Amniotic stem cell (primary cell): ENCODE measurements at places on chromosomes 2 and 18.

DNA sequence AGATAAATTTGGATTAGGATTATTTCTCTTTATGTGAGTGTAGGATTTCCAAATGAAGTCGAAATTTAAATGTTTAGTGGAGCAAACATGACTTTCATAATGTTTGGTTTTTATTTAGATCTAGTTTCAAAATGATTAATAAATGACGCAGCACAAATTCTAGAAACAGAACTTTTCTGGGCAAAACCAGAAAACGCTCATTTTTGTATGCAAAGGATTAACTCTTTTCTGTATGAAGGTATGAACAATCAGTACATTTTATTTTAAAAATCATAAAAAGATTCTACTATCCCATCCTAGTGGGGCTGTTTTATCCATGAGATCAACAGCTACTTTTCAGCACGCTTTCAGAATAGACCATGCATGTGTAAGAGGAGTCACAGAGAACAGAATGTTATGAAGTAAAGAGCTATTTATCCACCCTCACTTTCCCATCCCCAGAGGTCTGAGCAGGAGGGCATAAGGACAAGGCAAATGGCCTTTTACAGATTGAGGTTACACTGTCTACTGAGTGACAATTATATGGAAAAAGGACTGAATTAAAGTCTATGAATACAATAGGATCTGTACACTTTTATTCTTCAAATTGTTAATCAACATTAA lies 270.8 kb downstream of the ZEB2 start:
- DNase-seq, result no peak

DNA sequence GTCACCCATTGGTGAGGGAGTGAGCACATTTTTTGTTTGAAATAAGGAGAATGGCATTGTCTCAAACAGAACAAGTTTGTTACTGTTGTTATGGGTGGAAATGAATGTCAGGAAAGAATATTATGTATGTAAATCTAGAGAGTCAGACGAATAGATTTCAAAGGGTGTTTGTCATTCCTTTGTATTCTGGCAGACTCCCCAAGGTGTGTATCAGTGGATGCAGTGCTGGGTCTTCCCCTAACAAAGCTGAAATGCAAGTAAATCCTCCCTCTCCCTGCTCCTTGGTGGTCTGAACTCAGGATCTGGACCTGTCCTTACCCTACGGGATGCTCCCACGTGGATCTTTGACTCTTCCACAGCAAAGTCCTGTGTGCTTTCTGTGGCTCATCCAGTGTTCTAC lies 139.5 kb upstream of the ZNF516 start:
- DNase-seq, result no peak

DNA sequence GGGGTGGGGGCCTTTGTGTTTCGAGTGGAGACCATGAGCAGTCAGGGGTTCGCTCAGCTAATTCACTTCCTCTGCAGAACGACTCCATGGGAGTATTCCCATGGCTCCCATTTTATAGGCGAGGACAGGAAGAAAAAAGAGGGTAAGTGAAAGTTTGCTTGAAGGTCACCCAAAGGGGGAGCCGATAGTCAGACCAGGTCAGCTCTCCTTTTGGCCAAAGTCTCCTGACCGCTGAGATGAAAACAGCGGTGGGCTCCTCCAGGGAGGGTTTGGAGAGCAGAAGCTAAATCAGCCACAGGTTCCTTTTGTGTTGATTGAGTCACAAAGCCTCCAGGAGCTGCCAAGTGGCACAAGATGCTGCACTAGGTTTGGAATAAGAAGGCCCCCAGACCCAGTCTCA lies 34.1 kb upstream of the CTAGE1 start:
- DNase-seq, result no peak

DNA sequence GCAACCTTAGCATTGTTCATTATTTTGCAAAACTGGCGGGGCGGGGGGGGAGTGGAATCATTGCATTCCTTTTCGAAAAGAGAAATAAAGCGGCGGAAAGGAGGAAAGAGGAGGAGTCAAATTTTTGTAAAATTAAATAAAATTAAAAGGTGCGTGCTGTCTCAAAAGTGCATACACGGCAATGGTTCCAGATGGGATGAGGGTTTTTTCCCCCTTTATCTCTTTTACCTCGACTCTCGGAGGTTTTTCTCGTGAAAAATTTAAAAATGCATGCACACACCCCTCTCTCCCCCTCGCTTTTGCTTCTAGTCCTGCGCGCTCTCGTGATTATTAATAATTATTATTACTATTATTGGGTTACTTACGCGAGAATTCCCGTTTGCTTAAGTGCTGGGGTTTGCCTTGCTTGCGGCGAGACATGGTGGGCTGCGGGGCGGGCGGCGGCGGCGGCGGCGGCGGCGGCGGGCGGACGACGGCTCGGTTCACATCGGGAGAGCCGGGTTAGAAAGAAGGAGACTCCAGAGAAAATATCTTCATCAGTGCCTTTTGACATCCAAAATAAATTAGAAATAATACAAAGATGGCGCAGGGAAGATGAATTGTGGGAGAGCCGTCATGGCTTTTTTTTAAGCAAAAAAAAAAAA lies 481 bp downstream of the BCL11A start:
- no peak for DNase-seq

DNA sequence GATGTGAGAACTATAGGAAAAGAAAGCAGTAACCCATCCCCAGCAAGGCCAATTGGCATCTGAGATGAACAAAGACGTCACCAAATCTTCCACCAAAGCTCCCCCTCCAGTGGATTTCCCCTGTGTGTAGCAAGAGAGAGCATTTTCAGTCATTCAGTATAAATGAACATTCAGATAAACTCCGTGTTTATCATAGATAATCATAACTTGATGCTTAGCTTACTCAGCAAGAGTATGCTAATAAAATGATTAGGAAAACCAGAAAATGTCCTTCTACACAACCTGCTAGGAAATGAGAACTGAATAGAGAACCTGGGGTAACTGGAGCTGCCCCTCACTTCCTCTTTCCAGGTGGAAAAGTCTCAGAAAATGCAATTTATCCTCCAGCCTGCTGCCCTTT lies 198.0 kb upstream of the CCDC150 start:
- no peak for DNase-seq

DNA sequence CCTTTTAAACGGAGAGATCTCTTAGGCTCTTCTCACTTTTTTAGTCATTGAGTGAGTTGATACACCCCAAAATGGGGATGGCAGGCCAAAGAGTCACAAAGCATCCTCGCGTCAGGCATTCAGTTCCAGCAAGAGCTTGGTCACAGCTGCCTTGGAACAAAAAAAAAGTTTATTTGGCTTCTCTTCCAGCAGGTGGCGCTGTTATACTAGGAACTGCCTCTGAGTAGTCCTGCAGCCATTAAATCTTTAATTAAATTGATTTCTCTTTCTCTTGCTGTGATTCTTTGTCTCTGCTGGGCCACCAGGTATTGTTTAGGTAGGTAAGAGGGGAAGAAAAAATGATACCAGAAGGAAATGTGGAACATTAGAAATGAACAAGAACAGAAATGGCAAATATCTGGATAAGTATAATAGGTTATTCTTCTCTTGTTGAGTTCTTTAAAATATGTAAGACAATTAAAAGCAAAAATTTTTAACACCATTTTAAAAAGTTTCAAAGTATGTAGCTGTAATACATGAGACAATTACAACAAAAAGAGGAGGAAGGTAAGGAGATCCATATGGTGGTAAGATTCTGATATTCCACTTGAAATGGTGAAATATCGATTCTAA lies 175.1 kb downstream of the GALNT1 start:
- peak; percentile 42 for DNase-seq

GRCh38 chr2:96147593-96148201 lies 2.5 kb upstream of the DUSP2 start:
- DNase-seq, result no peak

GRCh38 chr2:229319558-229319957 lies 48.5 kb upstream of the PID1 start:
- no peak for DNase-seq

GRCh38 chr18:9858642-9859041 lies 27.1 kb upstream of the TXNDC2 start:
- no peak for DNase-seq

DNA sequence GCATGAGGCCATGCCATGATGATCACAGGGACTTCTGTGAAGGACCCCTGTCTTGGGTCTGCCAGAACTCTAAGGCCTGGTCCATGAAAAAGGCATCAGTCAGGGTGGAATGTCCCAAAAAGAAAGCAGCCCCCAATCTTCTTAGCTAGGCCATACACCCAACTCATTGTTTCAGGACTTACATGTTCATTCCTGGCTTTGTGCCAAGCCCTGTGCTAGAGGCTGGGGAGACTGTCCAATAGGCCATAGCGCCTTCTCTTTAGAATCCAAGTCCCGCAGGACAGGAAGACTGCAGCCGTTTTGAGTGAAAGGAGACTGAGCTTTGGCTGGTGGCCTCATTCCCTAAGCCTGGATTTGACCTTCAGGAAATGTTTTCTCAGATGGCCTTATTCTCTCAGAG lies 247.3 kb downstream of the PRKCE start:
- DNase-seq, result no peak

DNA sequence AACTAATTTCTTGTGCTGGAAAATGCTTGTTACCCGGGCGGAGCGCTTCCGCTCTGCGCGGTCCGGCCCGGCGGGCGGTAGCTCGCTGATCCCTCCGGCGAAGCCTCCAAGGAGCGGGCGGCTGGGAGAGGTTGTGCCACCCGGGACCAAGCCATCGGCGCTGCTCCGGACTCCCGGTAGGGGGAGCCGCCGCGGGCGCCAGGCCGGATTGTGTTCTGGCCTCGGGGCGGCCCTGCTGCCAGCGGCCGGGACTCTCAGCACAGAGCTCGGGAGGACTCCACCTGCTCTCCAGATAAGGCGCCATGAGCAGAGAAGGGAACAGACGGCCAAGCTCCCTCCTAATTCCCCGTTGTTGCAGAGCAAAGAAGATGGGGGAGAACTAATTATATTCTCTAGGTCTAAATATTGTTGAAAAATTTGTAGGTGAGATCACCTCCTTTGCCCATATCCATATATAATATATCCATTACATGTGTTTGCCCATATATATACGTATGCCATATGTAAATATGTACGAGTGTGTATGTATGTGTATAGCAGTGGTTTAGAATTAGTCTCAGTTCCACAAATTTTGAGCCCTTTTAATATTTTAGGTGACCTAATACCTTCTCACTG lies 13.8 kb upstream of the SATB2 start:
- peak; percentile 52 for DNase-seq
